ENCODE measurements at places on chromosomes 16 and 17.

DNA sequence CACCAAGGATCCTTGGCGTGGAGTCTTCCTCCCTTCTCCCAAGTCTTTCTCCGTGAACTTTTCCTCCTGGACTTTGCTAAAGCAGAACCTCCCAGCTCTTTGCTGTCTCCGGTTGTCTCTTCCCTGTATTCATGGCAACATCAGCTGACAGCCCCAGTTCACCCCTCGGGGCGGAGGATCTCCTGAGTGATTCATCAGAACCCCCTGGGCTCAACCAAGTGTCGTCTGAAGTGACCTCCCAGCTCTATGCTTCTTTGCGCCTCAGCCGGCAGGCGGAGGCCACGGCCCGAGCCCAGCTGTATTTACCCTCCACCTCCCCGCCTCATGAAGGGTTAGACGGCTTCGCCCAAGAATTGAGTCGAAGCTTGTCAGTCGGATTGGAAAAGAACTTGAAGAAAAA lies 943 bp downstream of the CNTROB start:
- DNase-seq = peak; percentile 73

DNA sequence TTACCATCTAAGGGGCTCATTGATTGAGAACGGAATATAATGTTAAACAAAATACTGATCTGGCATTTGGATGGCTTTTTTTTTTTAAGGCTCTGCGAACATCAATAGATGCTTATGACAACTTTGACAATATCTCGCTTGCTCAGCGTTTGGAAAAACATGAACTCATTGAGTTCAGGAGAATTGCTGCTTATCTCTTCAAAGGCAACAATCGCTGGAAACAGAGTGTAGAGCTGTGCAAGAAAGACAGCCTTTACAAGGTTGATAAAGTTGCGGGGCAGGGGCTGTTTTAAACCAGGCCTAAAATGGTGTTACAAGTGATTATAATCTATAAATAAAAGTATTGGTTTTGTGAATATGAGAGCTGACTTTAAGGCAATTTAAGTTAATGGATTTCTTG lies 22.3 kb downstream of the PTRH2 start:
- DNase-seq = no peak

DNA sequence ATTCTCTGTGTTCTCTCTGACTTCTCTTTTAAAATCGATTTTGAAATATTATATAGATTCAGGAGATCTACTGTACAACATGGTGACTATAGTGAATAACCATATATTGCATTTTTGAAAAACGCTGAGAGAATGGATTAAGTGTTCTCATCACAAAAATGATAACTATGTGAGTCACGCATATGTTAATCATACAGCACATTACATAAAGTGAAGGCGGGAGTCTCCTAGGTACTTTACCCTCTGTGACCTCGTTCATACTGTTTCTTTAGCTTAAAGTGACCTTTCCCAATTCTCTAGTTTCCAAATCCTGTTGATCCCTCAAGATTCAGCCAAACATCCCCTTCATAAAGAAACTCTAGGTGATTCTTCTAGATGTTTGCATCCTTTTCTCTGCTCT lies 3.1 kb upstream of the KRTAP3-2 start:
- no peak for DNase-seq

DNA sequence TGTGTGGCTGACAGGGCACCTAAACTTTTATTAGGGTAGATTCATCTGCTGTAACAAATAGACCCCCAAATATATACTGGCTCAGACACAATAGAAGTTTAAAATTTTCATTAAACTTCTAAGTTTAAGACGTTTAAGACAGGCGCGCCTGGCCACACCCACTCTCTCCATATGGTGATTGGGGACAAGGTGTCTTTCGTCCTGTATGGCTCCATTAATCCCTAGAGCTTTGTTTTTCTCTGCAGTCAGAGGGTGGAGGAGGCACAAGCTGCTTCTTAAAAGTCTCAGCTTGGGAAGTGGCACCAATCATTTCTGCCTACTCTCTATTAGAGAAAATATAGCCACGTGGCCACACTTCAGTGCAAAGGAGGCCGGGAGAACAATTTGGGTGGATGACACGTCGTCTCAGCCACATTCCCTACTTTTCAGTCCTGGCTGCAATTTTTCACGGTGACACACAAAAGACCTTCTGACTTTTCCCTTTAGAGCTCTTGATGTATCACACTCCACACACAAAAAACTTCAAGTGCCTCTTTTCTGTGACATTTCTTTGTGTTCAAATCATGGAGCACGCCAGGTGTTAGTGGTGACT lies 125.5 kb upstream of the CACNG3 start:
- no peak for DNase-seq

DNA sequence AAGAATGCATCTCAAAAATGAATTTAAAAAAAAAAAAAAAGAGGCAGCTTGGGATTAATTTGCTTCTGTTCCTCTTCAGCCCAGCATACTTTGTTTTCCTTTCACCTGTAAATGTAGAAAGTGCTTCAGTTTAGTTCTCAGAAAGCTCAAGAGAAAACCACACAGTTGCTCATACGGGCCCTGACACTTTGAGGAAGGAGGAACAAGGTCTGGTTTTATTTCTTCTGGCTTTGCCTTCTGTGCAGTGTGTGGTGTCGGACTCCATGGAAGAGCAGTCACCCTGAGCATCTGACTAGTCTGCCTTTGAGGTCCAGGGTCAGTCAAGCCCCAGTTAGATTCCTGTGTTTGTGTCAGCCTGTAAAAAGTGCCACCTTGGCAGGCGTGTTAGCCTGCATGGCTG lies 27.6 kb downstream of the NMT1 start:
- no peak for DNase-seq

DNA sequence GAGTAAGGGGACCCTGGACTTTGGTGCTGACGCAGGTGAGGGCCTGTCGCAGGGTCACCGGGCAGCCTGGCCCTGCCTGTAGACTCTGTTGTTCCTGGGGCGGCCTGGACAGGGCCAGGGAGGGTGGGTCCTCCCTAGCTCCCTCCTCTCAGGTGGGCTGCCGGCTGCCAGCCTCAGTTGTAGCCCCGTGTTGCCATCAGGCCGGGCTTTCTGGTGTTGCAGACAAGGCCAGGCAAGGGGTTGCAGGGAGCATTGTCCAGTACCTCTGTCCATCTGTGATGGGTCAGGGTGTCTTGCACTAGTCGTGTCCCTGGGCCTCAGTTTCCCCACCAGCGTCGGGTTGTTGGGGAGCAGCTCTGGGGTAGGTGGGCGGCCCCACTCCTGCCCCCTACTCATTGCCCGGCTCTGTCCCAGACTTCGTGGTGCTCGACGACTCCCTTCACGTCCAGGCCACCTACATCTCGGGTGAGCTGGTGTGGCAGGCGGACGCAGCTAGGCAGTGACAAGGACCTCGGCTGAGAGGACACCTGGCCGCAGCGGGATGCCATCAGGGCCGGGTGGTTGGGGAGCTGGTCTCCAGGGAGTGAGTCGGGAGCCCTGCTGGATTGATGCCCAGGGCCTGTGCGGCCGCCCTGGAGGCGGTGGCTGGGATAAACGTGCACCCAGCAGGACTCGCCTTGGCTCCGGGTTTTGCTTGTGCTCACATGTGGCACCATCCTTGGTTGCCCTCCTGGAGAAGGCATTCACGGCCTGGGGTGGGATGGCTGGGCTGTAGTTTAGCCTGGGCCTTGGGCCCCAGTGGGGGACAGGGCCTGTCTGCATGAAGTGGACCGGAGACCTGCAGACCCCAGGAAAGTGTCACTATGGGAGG lies 1.9 kb downstream of the CEMP1 start:
- DNase-seq = no peak

DNA sequence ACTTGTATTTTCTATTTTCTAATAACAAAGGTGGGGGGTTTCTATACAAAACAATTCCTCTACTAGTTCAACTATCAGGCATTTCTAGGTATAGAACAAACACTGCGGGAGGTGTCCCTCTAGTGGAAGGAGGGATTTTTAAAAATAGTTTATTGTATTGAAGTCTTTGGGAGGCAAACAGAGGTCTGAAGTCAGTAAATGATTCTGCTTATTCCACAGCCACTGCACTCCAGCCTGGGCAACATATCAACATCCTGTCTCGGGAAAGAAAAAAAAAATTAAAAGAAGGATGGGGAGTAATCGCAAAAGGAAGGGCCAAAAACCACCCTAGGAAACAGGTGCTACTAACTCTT lies 648 bp upstream of the ERCC4 start:
- peak; percentile 48 for DNase-seq

- peak; percentile 86 for DNase-seq
Measured at GRCh38 chr16:85227946-85228862, 115.9 kb upstream of the CIBAR2 start.

GRCh38 chr17:51425773-51426172 lies 165.4 kb downstream of the UTP18 start:
- no peak for DNase-seq

GRCh38 chr17:81534157-81535006 lies 6.2 kb downstream of the FSCN2 start:
- peak; percentile 52 for DNase-seq

DNA sequence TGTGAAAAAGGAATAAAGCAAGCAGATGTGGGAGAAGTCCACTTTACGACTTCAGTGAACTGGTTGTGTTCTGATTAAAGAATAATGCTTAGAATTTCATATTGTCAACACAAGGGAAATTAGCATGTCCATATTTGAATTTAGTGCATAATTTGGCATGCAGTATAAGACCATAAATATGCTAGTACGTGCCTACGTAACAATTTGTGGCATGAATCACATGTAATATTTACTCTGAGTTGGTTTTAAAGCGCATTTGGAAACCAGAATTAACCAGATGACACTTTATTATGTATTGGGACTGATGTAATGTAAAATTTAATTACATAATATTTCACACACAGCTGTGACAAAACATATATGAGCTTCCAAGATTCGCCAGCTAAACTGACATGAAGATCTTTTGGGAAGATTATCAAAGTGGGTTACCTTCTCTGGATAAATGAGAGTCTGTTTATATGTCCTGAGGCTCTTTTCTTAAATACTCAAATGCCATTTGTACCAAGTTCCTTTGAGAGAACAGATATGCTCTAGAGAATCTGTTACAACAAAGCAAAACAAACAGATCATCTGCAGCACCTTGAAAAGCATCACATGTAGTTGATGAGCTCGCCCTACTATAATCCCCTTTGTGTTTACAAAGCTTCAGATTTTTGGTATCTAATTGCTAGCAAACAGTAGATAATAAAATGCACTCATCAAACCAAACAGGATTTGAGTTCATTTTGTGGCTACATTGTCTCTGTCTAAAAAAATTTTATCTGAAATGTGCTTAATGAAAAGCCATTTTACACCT lies 1468.6 kb downstream of the CDH11 start:
- no peak for DNase-seq

DNA sequence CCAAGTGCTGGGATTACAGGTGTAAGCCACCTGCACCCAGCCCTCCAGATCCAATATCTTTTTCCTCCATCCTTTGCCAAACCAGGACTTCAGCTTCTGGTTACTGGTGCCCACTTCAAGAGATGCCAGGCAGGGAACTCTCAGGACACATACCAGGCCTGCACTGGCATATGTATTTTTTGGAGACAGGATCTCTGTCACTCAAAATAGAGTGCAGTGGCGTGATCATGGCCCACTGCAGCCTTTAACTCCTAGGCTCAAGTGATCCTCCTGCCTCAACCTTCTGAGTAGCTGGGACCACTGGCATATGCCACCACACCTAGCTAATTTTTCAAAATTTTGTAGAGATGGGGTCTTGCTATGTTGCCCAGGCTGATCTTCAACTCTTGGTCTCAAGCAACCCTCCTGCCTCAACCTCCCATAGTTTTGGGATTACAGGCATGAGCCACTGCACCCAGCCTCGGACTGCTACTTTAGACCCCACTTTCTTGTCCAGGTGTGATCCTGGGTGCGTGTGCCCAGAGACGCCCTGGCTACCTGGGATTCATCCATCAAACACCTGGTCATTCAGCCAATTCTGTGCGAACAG lies 55.8 kb downstream of the BMERB1 start:
- no peak for DNase-seq

DNA sequence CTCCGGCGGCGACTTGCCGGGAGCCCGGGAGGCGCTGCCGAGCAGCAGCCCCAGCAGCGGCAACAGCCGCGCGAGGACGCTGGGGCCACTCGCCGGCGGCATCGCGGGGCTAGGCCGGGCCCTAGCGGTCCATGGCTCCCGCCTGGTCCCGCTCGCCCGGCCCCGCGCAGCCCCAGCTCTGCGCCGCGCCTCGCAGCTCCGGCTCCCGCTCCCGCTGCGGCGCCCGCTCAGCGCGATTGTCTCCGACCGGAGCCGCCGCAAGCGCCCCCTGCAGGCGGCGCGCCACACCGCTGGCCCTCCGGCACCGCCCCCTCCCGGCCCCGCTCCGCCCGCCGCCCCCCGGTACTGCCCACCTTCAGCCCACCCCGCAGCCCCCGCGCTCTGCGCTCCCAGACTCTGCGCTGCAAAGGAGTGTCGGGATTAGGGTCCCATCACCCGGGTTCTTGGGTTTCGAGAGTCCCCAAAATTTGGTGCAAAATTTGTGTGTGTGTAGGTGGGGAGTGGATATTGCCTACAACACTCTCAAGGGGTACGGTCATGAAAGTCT lies at the start of gene FAM171A2:
Gene FAM171A2 (minus strand): TSS at position 241 of the 547 bp plus-strand sequence. CDS start 139 bp downstream, at position 102.
- peak; percentile 89 for DNase-seq

DNA sequence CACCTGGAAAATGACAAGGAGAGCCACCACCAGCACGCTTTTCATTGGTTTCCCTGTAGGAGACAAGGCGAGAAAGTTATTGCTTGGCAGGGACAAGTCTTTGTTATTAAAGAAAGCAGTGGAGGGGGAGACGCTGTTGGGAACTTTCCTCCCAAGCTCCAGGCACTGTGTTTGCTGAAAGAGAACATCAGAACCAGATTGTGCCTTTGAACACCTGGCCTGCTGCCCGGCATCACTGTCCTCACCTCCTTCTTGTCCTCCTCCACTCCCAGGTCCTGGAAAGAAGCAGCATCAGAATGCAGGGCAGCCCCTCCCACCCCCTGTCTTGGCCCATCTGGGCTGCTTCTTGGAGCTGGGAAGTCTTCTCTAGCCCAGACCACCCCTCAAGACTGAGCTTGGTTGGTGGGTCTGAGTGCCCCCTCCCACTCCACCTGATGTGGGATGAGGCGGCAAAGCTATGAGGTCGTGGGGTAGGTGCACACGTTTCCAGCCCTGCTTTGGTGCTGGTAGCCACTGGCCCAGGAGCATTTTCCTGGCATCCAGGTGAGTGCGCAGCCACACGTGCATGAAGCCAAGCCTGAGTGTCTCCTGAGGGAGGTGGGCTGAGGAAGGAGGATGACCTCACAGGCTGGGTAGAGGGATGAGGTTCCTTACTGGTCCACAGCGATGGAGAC lies 6.2 kb downstream of the CCR7 start:
- DNase-seq = no peak

GRCh38 chr17:1934901-1935300 lies 90.2 kb downstream of the RTN4RL1 start:
- DNase-seq = no peak
